Ascending aorta (tissue), 2 donors: ENCODE measurements at places on chromosomes 3 and 15.
A peak's percentile ranks its signal among the peaks of the same experiment; 100 is the strongest.

DNA sequence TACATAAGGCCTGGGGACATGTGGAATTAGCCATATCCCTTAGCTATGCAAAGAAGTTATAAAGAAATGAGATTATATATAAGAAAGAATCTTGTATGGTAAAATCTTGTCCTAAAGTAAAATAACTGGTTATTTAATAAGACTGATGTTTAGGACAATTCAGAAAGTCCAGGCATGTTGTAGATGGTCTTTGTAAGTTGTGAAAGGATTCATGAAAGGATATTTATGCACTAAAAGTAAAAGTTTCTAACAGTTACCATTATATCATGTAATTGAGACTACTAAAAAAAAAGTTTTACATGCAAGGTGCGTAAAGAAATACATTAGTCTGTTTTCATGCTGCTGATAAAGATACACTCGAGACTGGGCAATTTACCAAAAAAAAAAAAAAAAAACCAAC lies 146.3 kb downstream of the FMN1 start:
- H3K4me1 ChIP-seq: no peaks in the 10 kb centered on the region
- no peaks in the 10 kb centered on the region for H3K27me3 ChIP-seq
- DNase-seq: no peak
- H3K36me3 ChIP-seq: no peaks in the 10 kb centered on the region

DNA sequence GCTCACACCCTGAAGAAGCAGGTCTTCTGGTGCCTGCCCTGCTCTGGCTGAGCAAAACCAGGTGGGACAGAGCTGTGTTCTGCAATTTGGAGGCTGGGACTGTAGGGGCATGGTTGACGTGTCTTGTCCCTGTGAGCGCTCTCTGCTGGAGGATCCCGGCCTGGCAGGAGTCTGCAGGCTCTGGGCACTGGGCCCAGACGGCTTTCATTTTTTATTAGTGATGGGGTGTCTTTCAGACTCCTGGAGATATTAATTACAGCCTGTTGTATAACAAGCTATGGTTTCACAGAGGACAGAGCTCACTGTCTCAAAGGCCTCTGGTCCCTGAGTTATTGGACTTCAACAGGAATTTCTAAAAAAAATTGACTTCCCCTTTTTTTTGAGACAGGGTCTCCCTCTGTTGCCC lies 29.5 kb upstream of the ZNF710 start:
- no peak for DNase-seq
- no peak overlapping the region for H3K27ac ChIP-seq
- no peak overlapping the region for H3K4me3 ChIP-seq
- H3K4me1 ChIP-seq: no peaks in the 10 kb centered on the region
- H3K36me3 ChIP-seq: no peaks in the 10 kb centered on the region

- DNase-seq: no peak
- H3K4me1 ChIP-seq: peaks cover 20% of the 10 kb centered on the region
- H3K4me3 ChIP-seq: no peak overlapping the region
- H3K27me3 ChIP-seq: no peaks in the 10 kb centered on the region
- no peak overlapping the region for H3K27ac ChIP-seq
- H3K36me3 ChIP-seq: no peaks in the 10 kb centered on the region
Observed at GRCh38 chr3:50230794-50231125, 5.2 kb upstream of the GNAI2 start.

GRCh38 chr3:182795389-182795782 lies 2.1 kb downstream of the ATP11B start:
- no peaks in the 10 kb centered on the region for H3K4me1 ChIP-seq
- H3K27me3 ChIP-seq: no peaks in the 10 kb centered on the region
- DNase-seq: no peak
- no peak overlapping the region for H3K27ac ChIP-seq

DNA sequence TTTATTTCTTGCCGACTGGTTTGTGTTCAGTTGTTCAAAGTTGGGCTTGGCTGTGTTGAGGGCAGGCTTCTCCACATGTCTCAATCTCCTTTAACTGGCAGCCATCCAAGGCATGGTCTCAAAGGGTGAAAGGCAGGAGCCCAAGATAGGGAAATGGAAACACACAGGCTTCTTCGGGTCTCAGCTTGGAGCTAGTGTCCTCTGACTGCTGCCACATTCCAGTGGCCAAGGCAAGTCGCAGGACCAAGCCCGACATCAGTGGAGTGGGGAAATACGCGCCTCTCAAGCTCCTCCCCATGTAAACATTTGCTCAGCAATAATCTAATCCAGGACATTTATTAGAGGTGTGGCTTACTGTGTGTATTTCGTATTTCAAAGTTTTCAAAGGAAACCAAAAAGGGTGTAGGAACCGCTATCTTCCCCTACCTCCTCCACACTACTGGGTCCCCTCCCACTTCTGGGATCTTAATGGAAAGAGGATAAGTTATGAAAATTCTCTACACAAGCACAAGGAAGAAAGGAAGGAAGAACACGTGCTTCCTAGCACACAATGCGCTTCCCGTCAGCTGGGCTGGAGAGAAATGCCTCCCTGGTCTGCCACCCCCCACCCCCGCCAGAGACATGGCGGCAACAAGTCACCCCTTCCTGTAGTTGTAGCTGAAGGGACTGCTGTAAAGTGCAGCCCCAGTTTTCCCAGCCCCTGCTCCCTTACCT lies 181.7 kb downstream of the FAM43A start:
- no peak for DNase-seq
- H3K4me3 ChIP-seq: no peak overlapping the region
- no peaks in the 10 kb centered on the region for H3K4me1 ChIP-seq
- no peak overlapping the region for H3K27ac ChIP-seq
- no peaks in the 10 kb centered on the region for H3K36me3 ChIP-seq

GRCh38 chr3:38998086-38998485 lies 53.7 kb downstream of the SCN11A start:
- H3K27ac ChIP-seq: no peak overlapping the region
- H3K4me3 ChIP-seq: no peak overlapping the region

- H3K36me3 ChIP-seq: no peaks in the 10 kb centered on the region
- DNase-seq: no peak
- H3K4me3 ChIP-seq: no peak overlapping the region
- peaks cover 6% of the 10 kb centered on the region for H3K4me1 ChIP-seq
Observed at GRCh38 chr3:112776000-112776399, 70.7 kb downstream of the CD200R1L start.

- H3K27ac ChIP-seq: no peak overlapping the region
- no peaks in the 10 kb centered on the region for H3K36me3 ChIP-seq
- H3K27me3 ChIP-seq: peaks cover 3% of the 10 kb centered on the region
- H3K4me1 ChIP-seq: no peaks in the 10 kb centered on the region
Observed at GRCh38 chr3:190696777-190697501, 165.6 kb downstream of the GMNC start.

DNA sequence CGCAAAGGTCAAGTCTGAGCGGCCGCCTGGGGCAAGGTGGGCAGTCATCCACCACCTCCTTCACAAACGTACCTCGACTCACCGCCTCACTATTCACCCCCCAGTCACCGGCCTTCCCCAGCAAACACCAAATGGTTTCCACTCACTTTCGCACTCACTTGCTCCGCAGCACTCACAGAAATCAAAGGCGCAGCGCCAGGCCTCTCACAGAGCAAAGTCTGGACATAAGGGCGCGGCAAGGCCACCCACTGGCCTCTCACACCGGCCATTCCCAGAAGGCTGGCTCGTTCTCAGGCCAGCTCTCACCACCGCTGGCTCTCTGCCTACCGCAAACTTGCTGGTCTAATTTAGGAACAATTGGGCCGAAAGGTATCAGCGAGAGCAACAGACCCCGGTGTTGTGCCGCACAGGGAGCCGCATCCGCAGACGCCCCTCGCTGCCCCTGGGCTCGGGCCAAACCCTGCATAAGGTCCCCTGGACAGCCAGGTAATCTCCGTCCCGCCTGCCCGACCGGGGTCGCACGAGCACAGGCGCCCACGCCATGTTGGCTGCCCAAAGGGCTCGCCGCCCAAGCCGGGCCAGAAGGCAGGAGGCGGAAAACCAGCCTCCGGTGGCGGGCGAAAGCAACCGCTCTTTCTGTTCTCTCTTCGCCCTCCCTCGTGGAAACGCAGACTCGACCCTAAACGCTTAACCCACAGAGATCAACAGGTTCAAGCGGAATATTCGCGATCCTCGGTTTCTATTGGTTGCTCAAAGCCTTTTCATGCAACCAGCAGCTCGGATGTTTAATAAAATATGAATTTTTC lies 2.9 kb downstream of the SHOX2 start:
- no peak overlapping the region for H3K27ac ChIP-seq
- no peak for DNase-seq
- no peaks in the 10 kb centered on the region for H3K36me3 ChIP-seq
- H3K4me3 ChIP-seq: peak overlapping the region; percentile 51
- peaks cover 37% of the 10 kb centered on the region for H3K27me3 ChIP-seq
- H3K4me1 ChIP-seq: peaks cover 15% of the 10 kb centered on the region

DNA sequence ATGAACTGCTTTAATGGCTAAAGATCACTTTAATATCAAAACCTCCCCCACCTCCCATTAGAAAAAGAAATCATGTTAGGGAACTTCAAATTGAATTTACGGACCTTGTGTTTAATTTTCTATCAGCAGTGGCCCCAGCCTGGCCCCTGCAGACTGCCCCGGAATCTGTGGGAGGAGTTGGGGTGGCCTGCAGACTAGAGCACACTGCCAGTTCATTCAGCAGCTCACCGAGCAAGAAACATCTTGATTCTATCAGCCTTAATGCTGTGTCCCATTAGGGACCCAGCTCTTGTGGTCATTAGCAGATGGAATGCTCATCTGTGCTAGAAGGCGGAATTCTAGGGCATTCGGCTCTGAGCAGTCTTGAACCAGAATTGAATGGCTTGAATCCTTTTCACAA lies 54.2 kb downstream of the FLNB start:
- no peak overlapping the region for H3K4me3 ChIP-seq
- H3K27me3 ChIP-seq: no peaks in the 10 kb centered on the region
- H3K4me1 ChIP-seq: peaks cover 8% of the 10 kb centered on the region
- DNase-seq: no peak

DNA sequence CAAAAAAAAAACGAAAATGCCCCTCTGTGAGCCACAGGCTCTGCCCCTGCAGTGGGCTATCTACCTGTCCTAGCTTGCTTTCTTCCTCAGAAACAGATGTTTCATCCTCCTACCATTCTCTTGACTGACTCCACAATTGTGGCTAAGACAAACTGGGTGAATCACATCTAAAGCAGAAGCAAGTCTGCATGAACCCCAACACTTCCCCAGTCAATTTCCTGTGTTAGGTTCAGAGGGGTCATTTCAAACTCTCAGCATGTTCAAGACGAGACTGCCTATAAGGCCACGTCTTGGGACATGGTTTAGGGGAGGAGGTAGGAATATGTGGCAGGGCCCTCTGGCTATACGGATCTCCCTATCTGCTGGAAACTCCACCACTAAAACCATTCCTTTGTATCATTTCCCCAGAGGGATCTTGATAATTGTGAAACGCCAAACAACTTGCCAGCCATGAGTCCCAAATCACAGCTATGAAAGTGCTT lies 28.6 kb upstream of the ANKDD1A start:
- H3K27me3 ChIP-seq: no peaks in the 10 kb centered on the region
- peaks cover 2% of the 10 kb centered on the region for H3K4me1 ChIP-seq
- DNase-seq: no peak

GRCh38 chr15:74423431-74424257 lies 10.1 kb downstream of the SEMA7A start:
- H3K27me3 ChIP-seq: no peaks in the 10 kb centered on the region
- H3K4me1 ChIP-seq: peaks cover 10% of the 10 kb centered on the region
- H3K27ac ChIP-seq: no peak overlapping the region
- no peaks in the 10 kb centered on the region for H3K36me3 ChIP-seq
- H3K4me3 ChIP-seq: no peak overlapping the region

- H3K36me3 ChIP-seq: no peaks in the 10 kb centered on the region
- no peak overlapping the region for H3K4me3 ChIP-seq
- H3K27ac ChIP-seq: no peak overlapping the region
- no peak for DNase-seq
- H3K27me3 ChIP-seq: no peaks in the 10 kb centered on the region
Observed at GRCh38 chr3:139106013-139106932, 61.6 kb upstream of the PRR23C start.

- H3K36me3 ChIP-seq: no peaks in the 10 kb centered on the region
- no peak for DNase-seq
- H3K27me3 ChIP-seq: no peaks in the 10 kb centered on the region
- no peak overlapping the region for H3K4me3 ChIP-seq
Observed at GRCh38 chr3:115500795-115501194, 122.5 kb upstream of the GAP43 start.

- H3K27ac ChIP-seq: no peak overlapping the region
- DNase-seq: no peak
- no peaks in the 10 kb centered on the region for H3K4me1 ChIP-seq
- no peaks in the 10 kb centered on the region for H3K27me3 ChIP-seq
- no peaks in the 10 kb centered on the region for H3K36me3 ChIP-seq
Observed at GRCh38 chr15:67462875-67463274, 58.1 kb upstream of the C15orf61 start.

DNA sequence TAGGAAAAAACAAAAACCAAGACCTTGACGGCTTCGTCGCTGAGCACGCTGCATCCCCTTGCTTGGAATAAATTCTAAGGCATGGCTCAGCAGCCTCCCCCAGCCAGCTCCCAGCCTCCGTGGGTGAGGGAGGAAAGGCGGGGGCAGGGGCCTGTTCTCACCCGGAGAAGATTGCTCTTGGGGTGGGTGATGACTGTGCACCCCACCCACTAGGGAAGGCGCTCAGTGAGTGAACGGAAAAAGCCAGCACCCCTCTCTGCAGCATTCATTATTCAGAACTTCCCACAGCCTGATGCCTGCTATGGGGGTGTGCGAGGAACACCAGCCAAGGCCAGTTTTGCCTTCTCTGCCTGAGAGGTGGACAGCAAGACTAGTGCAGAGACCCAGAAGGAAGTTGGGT lies 19.3 kb upstream of the NTRK3 start:
- no peak for DNase-seq
- H3K4me3 ChIP-seq: no peak overlapping the region
- H3K36me3 ChIP-seq: no peaks in the 10 kb centered on the region
- no peaks in the 10 kb centered on the region for H3K4me1 ChIP-seq
- no peaks in the 10 kb centered on the region for H3K27me3 ChIP-seq

DNA sequence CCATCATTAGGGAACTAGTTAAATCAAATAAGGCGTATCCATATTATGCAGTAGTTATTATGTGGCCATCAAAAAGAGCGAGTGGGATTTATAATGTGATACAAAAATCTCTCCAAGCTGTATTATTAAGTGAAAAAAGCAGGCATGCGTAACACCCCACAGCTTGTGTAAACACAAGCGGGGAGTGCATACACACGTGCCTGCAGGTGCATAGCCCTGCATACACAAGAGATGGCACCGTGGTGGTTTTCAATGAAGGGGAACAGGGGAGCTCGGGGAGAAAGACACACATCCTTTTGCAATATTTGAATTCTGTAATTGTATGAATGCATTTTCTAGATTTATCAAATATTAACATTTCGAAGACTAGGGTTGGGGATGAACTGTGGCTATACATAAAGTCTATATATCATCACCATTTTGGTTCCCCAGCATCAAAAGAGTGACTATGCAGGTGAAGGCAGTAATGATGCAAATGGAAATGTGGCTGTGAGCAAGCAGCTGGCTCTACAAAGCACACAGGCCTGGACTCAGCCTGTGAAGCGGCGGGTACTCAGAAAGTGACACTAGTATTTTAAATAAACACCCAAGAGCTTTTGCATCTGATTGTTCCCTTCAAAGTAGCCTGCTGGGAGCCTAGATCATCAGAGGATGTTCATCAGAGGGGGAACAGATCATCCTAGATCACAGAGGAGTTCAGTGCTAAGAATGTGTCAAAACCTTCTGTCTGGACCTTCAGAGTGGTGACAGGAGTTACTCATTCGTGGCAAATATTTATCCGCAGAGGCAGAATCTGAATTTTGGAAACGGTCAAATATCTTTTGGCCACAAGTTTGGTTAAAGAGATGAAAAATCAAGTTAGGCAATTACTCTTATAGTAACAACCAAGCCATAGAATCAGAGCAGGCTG lies 9.4 kb upstream of the KIF7 start:
- no peaks in the 10 kb centered on the region for H3K36me3 ChIP-seq
- no peak overlapping the region for H3K4me3 ChIP-seq
- peaks cover 8% of the 10 kb centered on the region for H3K4me1 ChIP-seq
- no peak for DNase-seq
